ENCODE measurements at places on chromosomes 2 and 18.

- peak; percentile 62 for DNase-seq
Measured at GRCh38 chr2:112784199-112785189, at the start of gene IL1A. Gene IL1A, minus strand, starts transcription at chr2:112784493. Its CDS starts 723 bp downstream, at chr2:112783770.

- DNase-seq: no peak
Measured at GRCh38 chr2:189454009-189454408, 12.7 kb downstream of the WDR75 start.

DNA sequence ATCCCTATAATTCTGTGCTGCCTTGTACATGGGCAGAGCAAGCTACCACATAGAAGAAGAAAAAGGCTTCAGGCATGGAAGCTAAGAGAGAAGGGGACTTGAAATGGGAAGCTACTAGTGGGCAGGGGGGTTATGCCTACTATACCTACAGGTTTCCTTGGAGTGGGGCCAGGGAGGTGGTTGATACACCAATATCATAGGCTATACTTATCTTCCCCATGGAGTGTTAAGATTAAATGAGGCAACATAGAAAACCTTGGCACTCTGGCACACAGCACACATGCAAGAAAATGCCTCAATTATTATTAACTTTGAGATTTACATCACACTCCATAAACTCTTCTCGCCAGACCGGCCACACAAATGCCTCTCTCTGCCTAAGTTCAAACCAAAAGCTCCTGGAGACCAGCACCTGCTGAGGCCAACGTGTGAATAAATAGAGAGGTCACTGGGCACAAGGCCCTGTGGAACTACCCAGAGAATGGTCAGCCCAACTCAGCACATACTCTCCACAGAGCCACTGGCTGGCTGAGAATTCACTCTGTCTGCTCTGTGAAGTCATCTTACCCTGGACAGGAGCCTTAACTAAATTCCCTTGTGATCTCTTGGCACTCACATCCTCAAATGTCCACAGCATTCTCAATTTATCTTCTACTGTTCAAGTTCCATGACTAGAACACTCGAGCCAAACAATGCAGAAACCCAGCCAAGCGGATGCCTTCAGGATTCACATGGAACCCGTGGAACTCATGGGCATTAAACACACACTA is 498.7 kb downstream of the BCL11A start:
- DNase-seq: no peak

DNA sequence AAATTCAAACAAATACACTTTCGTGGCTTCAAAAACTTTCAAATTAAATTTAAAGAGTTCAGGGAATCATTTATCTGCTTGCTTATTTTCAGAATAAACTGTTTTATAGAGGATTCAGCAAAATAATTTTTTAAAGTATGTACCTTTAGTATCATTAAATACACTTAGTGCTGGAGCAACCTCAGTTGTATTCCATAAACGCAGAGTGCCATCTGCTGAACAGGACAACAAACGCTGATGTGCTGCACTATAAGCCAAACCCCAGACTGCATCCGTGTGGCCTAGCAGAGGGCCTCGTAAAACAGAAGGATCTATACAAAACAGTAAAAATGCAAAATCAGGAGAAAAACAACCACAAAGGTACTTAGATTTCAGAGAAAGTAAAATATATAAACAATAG is 108.6 kb downstream of the STRN start:
- no peak for DNase-seq

GRCh38 chr2:12469141-12469561 is 247.6 kb upstream of the TRIB2 start:
- DNase-seq: no peak

DNA sequence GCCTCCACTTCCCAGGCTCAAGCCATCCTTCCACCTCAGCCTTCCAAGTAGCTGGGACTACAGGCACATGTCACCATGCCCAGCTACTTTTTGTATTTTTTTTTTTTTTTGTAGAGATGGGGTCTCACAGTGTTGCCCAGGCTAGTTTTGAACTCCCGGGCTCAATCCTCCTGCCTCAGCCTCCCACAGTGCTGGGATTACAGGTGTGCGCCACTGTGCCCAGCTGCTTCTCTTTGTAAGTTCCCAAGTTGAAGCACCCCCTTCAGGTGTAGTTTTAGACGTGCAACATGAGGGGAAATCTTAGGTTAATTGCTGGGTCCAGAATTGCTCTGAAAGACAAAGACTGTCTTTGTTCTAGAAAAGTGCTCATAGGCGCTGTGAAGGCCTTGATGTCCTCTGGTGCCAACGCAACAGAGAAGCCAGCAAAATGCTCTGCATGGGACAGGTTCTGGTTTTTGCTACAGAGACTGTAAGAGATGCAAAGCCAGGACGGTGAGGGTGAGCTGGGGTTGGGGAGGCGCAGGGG is 46.6 kb downstream of the RRM2 start:
- DNase-seq: no peak

DNA sequence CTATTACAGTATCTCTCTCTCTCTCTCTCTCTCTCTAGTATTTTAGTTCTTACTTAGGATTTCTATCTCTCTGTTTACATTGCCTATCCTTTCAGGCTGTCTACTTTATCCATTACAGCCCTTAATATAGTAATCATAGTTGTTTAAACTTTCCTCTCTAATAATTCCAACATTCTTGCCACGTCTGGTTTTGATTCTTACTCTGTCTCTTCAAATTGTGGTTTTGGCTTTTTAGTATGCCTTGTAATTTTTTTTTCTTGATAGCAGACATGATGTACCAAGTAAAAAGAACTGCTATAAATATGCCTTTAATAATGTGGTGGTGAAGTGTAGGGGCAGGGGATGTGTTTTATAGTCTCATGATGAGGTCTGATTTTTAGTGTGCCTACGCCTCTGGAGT is 1809.5 kb upstream of the CELF4 start:
- no peak for DNase-seq

GRCh38 chr2:44537264-44537663 is 175.5 kb downstream of the CAMKMT start:
- no peak for DNase-seq

GRCh38 chr2:37561615-37562569 is 109.5 kb downstream of the CDC42EP3 start:
- peak; percentile 56 for DNase-seq

DNA sequence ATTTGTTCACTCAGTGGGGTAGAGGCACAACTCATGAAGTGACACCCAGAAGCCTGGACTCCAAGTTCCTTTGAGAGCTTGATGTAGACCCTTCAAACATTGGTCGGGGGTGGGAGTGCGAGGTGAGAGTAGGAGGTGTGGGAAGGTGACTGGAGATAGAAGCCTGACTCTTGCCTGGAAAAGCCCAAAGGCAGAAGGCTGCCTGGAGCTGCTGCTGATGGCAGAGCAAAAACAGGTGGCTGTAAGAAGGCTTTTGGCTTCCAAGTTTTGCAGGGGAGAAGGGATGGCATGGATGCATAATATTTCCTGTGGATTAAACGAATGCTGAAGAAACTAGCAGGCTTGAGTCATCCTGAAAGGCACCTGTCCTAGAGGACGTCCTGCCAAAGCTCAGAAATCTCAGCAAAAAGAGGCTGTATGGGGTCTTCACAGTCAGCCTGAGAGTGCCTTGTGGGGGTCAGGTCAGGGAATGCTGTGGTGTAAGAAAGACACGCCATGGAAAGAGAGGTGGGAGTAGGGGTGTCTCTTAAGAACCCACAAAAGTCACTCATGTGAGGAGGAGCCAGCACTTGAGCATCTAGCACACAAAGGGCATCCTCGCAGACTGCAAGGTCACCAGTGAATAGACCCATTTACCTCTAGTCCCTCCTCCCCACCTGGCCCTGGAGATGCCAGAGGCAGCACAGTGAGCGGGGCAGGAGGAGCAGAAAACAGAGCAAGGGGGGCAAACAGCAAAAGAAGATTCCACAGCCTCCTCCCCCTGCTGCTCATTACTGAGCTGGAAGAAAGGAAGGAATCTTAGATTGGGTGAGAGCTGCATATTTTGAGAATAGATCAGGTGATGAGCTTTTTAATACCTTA is 37.5 kb downstream of the FASTKD2 start:
- no peak for DNase-seq

- peak; percentile 53 for DNase-seq
Measured at GRCh38 chr18:22346401-22346952, 71.2 kb downstream of the CTAGE1 start.

- DNase-seq: no peak
Measured at GRCh38 chr18:78979730-78980278, at the start of gene SALL3. Gene SALL3, plus strand, starts transcription at chr18:78979818. Its CDS starts 457 bp downstream, at chr18:78980275.

DNA sequence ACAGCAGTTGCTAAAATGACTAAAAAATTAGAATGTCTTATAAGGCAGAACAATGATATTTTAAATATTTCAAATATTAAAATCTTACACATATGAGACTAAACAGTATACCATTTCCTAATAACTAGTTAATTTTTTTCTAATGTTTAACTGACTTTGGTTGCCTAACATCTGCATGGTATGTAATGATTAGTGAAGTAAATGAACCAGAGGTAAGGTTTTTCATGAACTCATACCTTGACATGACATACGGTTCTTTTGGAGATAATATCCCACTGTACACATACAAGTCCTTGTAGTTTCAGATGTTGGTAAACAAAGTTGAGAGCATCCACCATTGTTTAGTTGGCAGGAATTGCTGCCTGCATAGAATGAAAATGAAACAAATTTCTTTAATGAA is 1360.2 kb downstream of the LRP1B start:
- DNase-seq: no peak

GRCh38 chr2:41698678-41699422 is 349.0 kb upstream of the PKDCC start:
- DNase-seq: no peak

- no peak for DNase-seq
Measured at GRCh38 chr2:27811768-27812167, 40.2 kb downstream of the MRPL33 start.

DNA sequence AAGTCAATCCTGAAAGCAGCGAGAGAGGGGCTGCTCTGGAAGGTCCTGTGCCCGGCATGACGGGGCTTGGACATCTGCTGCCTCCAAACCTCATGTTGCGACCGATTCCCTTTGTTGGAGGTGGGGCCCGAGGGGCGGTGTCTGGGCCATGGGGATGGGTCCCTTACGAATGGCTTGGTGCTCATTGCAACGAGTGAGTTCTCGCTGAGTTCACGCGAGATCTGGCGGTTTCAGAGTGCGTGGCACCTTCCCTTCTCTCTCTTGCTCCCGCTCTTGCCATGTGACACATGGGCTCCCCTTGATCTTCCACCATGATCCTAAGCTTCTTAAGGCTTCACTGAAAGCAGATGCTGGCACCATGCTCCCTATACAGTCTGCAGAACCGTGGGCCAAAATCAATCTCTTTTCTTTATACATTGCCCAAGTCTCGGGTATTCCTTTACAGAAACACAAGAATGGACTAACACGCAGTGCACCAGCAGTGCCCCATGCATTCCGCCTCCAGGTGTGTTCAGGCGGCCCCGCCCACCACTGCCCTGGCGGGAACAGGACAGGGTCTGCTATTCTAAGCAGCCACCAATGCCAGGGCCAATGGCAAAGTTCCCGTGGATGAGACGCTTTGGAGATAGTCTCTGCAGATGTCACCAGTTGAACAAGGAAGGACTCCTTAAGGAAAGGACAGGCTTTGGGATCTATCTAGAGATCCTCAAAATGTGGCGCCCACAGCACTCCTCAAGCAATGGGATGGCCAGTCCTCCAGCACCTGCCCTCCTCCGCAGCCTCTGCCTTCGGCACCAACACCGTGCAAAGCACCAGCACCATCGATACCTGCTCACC is 63.4 kb downstream of the ZNF516 start:
- no peak for DNase-seq

GRCh38 chr18:73908323-73908722 is 239.3 kb downstream of the FBXO15 start:
- DNase-seq: peak; percentile 10

GRCh38 chr2:191907545-191907944 is 60.7 kb upstream of the CAVIN2 start:
- DNase-seq: no peak

DNA sequence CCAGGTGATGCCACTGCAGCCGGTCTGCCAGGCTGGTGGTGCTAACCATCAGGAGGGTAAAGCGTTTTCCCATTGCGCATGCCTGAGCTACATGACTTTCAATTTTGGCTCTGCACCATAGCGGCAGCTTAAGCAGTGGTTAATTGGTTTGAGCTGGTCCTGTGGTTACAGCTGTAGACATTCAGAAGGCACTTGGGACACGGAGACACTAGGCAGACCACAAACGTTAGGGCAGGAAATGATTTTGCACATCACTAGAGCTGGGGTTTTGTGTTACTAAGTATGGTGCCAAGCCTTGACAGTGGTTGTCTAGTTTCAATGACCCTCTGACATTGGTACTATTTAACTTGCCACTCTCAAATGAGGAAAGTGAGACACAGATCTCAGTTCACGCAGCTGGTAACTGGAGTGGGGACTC is 28.9 kb upstream of the CNOT11 start:
- peak; percentile 87 for DNase-seq

GRCh38 chr2:105786231-105787230 is 41.8 kb downstream of the NCK2 start:
- no peak for DNase-seq

GRCh38 chr2:236545248-236545658 is 24.4 kb upstream of the ACKR3 start:
- no peak for DNase-seq

DNA sequence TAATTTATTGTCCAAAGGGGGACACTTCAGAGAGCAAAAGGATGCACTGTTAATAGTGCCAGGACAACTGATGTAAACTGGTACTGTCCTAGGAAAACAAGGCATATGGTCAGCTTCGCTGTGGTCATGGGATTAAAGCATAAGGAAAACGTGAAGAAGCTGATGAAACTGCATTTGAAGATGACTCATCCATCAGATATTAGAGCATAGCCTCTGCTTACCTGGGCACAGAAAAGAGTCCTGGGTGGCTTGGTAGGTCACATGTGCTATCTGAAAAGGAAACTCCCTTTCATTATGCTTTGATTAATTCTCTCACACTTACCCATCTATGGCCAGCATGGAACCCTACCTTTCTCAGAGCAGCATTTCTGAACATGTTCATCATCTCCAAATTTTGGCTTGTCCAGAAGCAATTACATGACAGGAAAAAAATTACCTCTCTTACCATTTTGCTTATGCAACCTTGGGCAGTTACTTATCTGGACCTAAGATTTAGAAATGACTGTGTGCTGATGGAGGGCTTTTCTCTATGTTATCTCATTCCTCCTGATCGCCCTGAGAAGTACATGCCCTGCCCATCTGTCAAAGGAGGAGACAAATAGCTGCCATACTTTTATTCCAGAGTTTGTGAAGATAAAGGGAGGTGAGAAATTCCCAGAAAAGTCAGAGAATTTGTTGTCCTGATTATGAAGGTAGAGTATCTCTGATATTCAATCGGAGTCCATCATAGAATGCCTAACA is 275.3 kb upstream of the SLC14A2 start:
- DNase-seq: no peak

GRCh38 chr2:43941966-43942365 is 53.8 kb downstream of the LRPPRC start:
- no peak for DNase-seq

- DNase-seq: peak; percentile 70
Measured at GRCh38 chr2:74250189-74250631, 51.8 kb downstream of the MTHFD2 start.

- no peak for DNase-seq
Measured at GRCh38 chr2:163351143-163351542, 384.7 kb downstream of the FIGN start.

GRCh38 chr18:45398448-45398847 is 216.8 kb upstream of the SLC14A2 start:
- no peak for DNase-seq

- no peak for DNase-seq
Measured at GRCh38 chr2:10414591-10414990, 33.5 kb downstream of the ODC1 start.

GRCh38 chr2:63735263-63735662 is 106.4 kb upstream of the UGP2 start:
- DNase-seq: peak; percentile 18

Measured in AG08395 (cell line).